ENCODE measurements at places on chromosomes 5 and 9. TPM values are rescaled to one million over a fixed set of nuclear protein-coding genes. Genes with fewer than 3 reads are reported as not detected.

Gene GPR21
- total RNA-seq: 1.4 TPM

Gene FBLL1
- total RNA-seq: 0.43 TPM

Gene LECT2
- total RNA-seq: not detected

Gene F2R
- 16.1 TPM for total RNA-seq

Gene TMCO6
- 26.0 TPM for total RNA-seq

Gene PDE4D
- total RNA-seq: 44.0 TPM

- H3K27ac ChIP-seq: no peak overlapping the region
- peaks cover 4% of the 10 kb centered on the region for H3K27me3 ChIP-seq
- peak overlapping the region; percentile 65 for H3K4me3 ChIP-seq
- no peaks in the 10 kb centered on the region for H3K36me3 ChIP-seq
- DNase-seq: no peak
- no peaks in the 10 kb centered on the region for H3K4me1 ChIP-seq
Measured at GRCh38 chr5:123087173-123088030, 1.6 kb upstream of the PRDM6 start.

GRCh38 chr5:144815131-144815530 is 644.5 kb downstream of the KCTD16 start:
- no peak for DNase-seq
- H3K36me3 ChIP-seq: no peaks in the 10 kb centered on the region
- no peaks in the 10 kb centered on the region for H3K27me3 ChIP-seq
- no peaks in the 10 kb centered on the region for H3K4me1 ChIP-seq

DNA sequence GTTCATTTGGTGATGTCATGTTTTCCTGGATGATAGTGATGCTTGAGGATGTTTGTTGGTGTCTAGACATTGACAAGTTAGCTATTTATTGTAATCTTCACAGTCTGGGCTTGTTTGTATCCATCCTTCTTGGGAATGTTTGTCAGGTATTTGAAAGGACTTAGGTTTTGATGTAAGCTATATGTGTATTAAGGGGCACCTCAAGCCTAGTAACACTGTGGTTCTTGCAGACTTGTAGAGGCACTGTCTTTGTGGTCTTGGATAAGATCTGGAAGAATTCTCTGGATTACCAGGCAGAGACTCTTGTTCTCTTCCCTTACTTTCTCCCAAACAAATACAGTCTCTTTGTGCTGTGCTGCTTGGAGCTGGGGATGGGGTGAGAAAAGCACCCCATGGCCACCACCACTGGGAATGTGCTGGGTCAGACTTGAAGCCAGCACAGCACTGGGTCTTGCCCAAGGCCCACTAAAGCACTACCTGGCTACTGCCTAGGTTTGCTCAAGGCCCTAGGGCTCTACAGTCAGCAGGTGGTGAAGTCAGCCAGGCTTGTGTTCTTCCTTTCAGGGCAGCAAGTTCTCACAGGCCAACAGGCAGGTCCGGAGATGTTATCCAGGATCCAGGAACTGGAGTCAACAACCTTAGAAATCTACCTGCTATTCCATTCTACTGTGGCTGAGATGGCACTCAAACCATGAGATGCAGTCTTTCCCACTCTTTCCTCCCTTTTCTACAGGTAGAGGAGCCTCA is 49.3 kb upstream of the GNA14 start:
- no peaks in the 10 kb centered on the region for H3K36me3 ChIP-seq
- no peaks in the 10 kb centered on the region for H3K27me3 ChIP-seq
- no peak for DNase-seq
- H3K27ac ChIP-seq: no peak overlapping the region

GRCh38 chr9:129910628-129911567 is 75.6 kb downstream of the USP20 start:
- H3K27me3 ChIP-seq: no peaks in the 10 kb centered on the region
- no peak overlapping the region for H3K27ac ChIP-seq
- no peak overlapping the region for H3K4me3 ChIP-seq
- H3K36me3 ChIP-seq: peaks cover 22% of the 10 kb centered on the region
- H3K4me1 ChIP-seq: peaks cover 7% of the 10 kb centered on the region

GRCh38 chr5:7868427-7868772 is 431 bp downstream of the FASTKD3 start:
- no peak for DNase-seq
- H3K27ac ChIP-seq: peak overlapping the region; percentile 82
- peaks cover 30% of the 10 kb centered on the region for H3K4me1 ChIP-seq
- H3K36me3 ChIP-seq: no peaks in the 10 kb centered on the region

DNA sequence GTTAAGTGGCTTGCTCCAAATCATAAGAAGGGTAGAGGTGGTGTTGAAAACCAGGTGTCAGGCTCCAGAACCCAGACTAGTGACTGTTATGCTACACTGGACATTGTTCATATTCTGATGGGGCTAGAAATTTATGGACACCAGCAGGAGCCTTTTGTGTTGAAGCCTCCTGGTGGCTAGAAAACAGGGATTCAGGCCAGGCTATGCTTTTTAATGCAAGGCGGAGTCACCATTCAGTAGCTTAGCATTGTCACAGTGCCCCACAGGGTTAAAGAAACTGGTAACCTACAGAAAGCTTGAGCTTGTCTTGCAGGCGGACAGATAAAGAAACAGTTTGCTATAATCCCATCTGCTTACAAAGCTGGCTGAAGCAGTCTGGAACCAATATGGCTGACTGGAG is 23.0 kb upstream of the GOLM1 start:
- H3K27ac ChIP-seq: no peak overlapping the region
- H3K4me1 ChIP-seq: peaks cover 7% of the 10 kb centered on the region
- no peak overlapping the region for H3K4me3 ChIP-seq
- no peaks in the 10 kb centered on the region for H3K36me3 ChIP-seq

- no peak for DNase-seq
- H3K4me1 ChIP-seq: no peaks in the 10 kb centered on the region
- H3K4me3 ChIP-seq: no peak overlapping the region
- H3K27ac ChIP-seq: no peak overlapping the region
- H3K27me3 ChIP-seq: no peaks in the 10 kb centered on the region
Measured at GRCh38 chr9:126906091-126906490, 8.5 kb upstream of the RALGPS1 start.

DNA sequence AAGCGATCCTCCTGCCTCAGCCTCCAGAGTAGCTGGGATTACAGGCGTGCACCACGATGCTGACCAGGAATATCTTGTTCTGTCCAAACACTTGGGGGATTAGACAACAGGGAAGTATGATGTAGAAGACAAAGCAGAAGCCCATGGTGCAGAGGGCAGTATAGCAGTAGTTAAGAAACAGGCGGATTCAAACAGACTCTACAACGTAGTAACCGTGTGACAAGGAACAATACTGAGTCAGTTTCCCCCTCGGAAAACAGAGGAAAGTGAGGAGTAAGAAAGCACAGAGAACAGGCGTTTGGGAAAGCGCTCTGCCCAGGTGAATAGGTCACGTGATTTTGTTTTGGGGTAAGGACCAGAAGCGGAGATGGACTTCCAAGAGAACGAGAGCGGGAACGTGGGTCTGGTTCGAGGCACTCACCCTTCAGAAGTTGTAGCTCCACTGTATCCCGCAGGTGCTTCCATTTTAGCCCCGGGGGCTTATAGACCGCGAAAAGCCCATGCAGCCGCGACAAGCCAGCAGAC is 306 bp downstream of the TRUB2 start:
- peak overlapping the region; percentile 68 for H3K4me3 ChIP-seq
- H3K27ac ChIP-seq: peak overlapping the region; percentile 93
- H3K27me3 ChIP-seq: no peaks in the 10 kb centered on the region
- peaks cover 13% of the 10 kb centered on the region for H3K36me3 ChIP-seq
- no peaks in the 10 kb centered on the region for H3K4me1 ChIP-seq

GRCh38 chr5:132458226-132458560 is 32.4 kb downstream of the IRF1 start:
- peaks cover 5% of the 10 kb centered on the region for H3K36me3 ChIP-seq
- H3K4me3 ChIP-seq: no peak overlapping the region
- no peaks in the 10 kb centered on the region for H3K27me3 ChIP-seq
- DNase-seq: no peak

GRCh38 chr5:43416803-43417394 is 4.7 kb upstream of the CCL28 start:
- H3K4me1 ChIP-seq: no peaks in the 10 kb centered on the region
- H3K27me3 ChIP-seq: no peaks in the 10 kb centered on the region
- DNase-seq: no peak
- no peak overlapping the region for H3K27ac ChIP-seq
- H3K4me3 ChIP-seq: no peak overlapping the region

DNA sequence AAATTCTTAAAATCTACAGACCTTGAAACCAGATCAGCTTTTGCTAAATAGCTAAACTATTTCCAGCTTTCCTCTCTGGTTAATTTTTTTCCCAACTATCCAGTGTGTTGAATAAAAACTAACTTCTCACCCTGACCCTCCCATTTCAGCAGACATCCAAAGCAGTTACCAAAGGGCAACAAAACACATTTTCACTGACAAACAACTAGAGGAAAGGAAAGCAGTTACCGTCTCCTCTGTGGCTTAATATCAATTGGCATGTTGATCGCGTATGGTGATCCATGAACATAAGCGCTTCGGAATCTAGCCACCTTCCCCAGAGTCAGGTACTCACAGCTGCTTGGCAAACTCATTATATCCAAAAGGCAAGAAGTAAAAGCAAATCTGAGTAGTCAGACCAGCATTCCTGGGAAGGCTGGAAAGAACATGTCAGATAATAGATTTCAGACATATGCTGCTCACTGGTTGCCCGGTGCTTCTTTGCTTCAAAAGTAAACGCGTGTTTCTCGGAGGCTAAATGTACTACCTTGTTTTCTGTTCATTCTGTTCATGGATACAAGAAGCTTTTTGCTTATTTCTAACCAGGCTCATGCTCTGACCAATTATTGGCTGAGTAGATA is 463.4 kb downstream of the PDE4D start:
- H3K36me3 ChIP-seq: no peaks in the 10 kb centered on the region
- no peaks in the 10 kb centered on the region for H3K4me1 ChIP-seq
- H3K4me3 ChIP-seq: no peak overlapping the region
- H3K27me3 ChIP-seq: no peaks in the 10 kb centered on the region

GRCh38 chr5:115869256-115869795 is 27.6 kb downstream of the AP3S1 start:
- H3K4me1 ChIP-seq: no peaks in the 10 kb centered on the region
- peaks cover 28% of the 10 kb centered on the region for H3K36me3 ChIP-seq
- H3K27me3 ChIP-seq: no peaks in the 10 kb centered on the region
- H3K4me3 ChIP-seq: no peak overlapping the region
- H3K27ac ChIP-seq: no peak overlapping the region

DNA sequence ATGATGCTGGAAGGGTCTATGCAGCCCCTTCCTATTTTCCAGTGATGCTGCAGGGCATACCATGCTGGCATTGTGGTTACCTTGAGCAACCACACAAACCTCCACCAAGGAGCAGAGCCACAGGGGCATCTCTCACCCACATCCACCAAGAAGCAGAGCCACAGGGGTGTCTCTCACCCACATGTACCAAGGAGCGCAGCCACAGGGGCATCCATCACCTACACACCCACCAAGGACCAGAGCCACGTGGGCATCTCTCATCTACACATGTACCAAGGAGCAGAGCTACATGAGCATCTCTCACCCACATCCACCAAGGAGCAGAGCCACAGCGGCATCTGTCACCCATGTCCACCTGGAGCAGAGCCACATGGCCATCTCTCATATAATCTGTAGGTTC is 8.8 kb upstream of the GM2A start:
- no peaks in the 10 kb centered on the region for H3K36me3 ChIP-seq
- no peak overlapping the region for H3K4me3 ChIP-seq
- no peaks in the 10 kb centered on the region for H3K27me3 ChIP-seq
- H3K4me1 ChIP-seq: peaks cover 4% of the 10 kb centered on the region
- H3K27ac ChIP-seq: no peak overlapping the region

DNA sequence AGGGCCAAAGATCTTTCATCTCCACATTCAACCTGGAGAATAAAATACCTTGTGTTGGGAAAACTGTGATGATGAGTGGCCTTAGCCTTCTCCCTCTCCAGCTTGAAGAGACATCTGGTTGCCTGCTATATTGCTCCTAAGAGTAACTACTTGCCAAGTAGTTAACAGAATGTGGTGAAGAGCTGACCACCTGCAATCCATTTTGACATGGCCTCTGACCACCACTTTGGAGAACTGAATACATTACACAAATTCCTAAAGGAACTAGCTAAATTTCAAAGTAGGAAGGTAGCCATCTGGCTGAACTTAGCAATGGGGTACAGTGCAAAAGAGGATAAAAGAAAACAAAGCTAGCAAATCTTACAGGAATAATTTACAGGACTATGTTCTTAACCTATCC is 7.2 kb downstream of the TBCA start:
- no peaks in the 10 kb centered on the region for H3K36me3 ChIP-seq
- peaks cover 33% of the 10 kb centered on the region for H3K4me1 ChIP-seq
- no peak overlapping the region for H3K27ac ChIP-seq
- no peak for DNase-seq
- no peak overlapping the region for H3K4me3 ChIP-seq

GRCh38 chr9:100890321-100890720 is 138.2 kb upstream of the PLPPR1 start:
- no peaks in the 10 kb centered on the region for H3K27me3 ChIP-seq
- no peak overlapping the region for H3K27ac ChIP-seq
- H3K36me3 ChIP-seq: no peaks in the 10 kb centered on the region
- H3K4me3 ChIP-seq: no peak overlapping the region
